SJSA1 (cell line): ENCODE measurements at places on chromosomes 1 and 21. TPM values are rescaled to one million over a fixed set of nuclear protein-coding genes. Genes with fewer than 3 reads are reported as not detected.

Gene BARHL2
- total RNA-seq, result not detected in 2 replicates

Gene KIF14
- total RNA-seq, result 27.8 and 32.2 TPM in 2 replicates

Gene GPR161
- total RNA-seq, result 9.6 and 9.8 TPM in 2 replicates

Gene TMEM125
- total RNA-seq, result not detected in 2 replicates

Gene RCC1
- 52.7 and 64.3 TPM in 2 replicates for total RNA-seq

- DNase-seq, result no peak
These were observed 89.1 kb upstream of the SLC25A33 start for GRCh38 chr1:9449976-9450696.

- no peak for DNase-seq
These were observed 73.1 kb downstream of the KIF1B start for GRCh38 chr1:10283318-10283984.

- DNase-seq, result no peak
These were observed 149.8 kb upstream of the DUSP10 start for GRCh38 chr1:221891708-221892107.

DNA sequence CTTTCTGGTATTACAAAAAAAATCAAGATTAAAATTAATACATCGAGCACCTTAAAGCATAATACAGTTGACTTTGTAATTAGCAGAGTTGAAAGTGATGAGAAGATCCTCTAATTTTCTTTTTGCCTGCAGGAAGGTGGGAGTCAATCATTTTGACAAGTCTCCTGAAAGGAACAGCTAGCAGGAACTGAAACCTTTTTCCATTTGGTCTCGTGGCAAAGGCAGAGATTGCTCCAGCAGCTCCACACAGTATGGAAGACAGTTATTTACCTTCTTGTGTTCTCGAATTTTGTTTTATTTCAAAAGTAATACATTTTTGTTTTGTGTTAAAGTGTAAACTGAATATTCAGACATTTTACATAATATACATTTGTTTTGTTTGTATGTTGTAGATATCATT lies 7.7 kb downstream of the S100PBP start:
- no peak for DNase-seq

GRCh38 chr21:25925936-25926335 lies 191.2 kb downstream of the GABPA start:
- no peak for DNase-seq

GRCh38 chr1:51605961-51606723 lies 10.8 kb upstream of the OSBPL9 start:
- DNase-seq, result no peak
